ENCODE measurements at places on chromosomes 6 and 20. TPM values are rescaled to one million over a fixed set of nuclear protein-coding genes. Genes with fewer than 3 reads are reported as not detected.

DNA sequence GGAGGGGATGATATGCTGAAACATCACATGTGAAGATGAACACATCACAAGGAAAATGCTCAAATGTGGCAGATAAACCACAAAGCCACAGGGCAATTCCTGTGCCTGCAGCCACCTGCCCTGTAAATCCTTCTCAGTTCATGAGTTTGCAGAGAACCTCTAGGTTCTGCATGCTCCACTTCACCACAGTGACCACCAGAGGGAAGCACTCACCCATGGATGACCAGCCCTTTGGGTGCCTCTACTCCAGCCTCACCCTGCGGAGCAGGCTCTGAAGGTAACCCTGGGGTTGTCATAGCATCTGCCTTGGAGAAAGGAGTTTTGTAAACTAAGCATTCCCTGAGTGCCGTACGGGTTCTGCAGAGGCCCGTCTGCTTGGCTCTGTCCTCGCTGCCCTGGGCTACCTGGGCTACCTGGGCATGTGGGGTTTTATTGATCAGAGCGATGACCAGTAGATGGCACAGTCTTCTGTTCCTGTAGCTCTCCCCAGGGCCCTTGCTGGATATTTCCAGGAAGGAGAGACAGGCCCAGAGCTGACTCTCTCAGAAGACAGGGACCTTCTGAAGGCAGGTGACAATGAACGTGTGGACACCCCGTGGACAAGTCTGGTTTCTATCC lies 31.7 kb upstream of the CST1 start:
- DNase-seq: peak; percentile 62

CAGE1 gene
- not detected for total RNA-seq

- DNase-seq: no peak
Measured at GRCh38 chr20:20939006-20939405, 167.2 kb downstream of the LINC00237 start.

GRCh38 chr6:142413111-142413510 lies 111.3 kb downstream of the ADGRG6 start:
- no peak for DNase-seq

SMIM8 gene
- total RNA-seq: 9.8 TPM

Measured in SJCRH30 (cell line).